SW 1271 (cell line): ENCODE measurements at places on chromosomes 2 and 18.

DNA sequence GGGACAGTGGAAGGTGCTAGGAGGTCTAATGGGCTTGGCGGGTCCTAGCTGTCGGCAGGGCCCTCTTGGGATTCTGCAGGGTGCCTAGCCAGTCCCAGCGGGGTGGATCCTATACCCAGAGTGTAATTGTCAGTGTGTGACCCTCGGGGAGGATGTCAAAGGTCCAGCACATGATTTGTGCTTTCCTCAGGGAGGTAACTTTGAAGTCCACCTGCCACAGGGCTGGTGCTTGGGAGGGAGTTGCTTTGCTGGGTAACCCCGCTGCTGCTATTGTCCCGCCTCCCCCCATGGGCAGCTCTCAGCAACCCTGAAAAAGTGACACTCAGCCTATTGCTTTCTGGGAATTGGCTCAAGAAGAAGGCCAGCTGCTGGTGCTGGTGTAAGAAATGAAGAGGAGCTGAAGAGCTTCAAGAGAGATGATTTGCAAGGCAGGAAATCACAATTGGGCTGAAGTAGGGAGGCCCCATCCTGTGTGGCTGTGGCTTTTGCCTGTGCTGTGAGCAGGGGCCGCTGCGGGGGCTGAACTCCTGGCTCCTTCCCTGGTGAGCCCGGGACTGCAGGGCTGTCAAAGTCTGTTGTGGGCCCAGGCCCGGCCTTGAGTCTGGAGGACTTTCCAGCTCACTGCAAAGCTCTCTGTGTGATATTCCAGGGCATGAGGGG is 36.4 kb downstream of the EMILIN2 start:
- no peak for DNase-seq

- DNase-seq = no peak
These were observed 698.2 kb downstream of the TRIB2 start for GRCh38 chr2:13414897-13415296.

DNA sequence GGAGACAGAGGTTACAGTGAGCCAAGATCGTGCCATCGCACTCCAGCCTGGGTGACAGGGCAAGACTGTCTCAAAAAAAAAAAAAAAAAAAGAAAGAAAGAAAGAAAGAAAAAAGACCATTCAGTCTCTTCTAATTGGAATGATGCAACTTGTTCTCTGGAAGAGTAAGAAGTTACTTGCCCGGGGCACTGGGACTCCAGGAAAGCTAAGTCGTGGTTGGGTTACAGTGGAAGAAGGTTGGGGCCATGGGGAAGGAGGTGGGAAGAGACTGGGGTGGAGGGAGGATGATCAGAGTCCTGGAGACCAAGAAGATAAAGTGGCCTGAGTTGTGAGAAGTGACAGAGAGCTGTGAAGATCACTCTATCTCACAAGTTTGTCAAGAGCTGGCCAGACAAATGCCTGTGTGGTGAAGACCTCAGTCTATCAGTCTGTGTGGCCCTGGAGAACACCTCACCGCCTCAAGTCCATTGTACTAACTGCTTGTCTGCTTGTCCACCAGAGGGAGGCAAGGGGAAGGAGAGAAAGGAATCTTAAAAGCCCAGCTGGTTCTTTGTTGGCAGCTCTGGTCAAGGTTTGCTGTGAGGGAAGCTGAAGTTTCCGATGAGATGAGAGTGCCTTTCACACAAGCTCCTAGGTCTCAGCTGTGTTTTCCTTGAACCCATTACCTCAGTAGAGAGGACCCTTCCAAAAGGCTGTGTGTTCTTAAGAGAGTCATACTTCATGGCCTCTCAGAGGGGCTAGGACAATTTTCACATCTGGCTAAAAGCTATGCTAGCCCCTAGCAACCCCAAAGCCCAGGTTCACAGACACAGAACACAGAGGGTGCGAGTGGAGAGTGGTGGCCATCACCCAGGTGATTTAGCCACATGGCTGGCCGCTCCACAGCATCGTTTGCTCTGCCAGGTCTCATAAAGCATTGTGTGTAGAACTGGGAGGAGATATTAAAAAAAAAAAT is 72.0 kb upstream of the TMEM178A start:
- no peak for DNase-seq

DNA sequence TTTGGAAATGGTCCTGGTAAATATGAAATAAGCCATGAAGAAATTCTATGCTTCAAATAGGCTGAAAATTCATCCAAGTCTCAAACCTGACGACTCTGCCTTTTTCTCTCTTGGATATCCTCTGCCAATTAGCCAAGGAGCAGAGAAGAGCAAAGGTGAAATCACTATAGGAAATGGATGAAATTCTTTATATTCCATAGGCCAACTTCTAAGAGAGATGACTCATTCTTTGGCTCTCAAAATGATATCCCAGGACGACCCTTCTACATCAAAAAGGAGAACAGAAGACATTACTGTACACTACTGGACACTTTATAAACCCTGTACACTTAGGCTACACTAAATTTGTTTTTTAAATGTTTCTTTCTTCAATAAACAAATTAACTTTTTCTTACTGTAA is 22.7 kb downstream of the PDE1A start:
- no peak for DNase-seq
